GDM1 (cell line): ENCODE measurements at places on chromosomes 3 and 15.

- no peak for DNase-seq
Measured at GRCh38 chr15:53580366-53580765, 179.1 kb downstream of the WDR72 start.

DNA sequence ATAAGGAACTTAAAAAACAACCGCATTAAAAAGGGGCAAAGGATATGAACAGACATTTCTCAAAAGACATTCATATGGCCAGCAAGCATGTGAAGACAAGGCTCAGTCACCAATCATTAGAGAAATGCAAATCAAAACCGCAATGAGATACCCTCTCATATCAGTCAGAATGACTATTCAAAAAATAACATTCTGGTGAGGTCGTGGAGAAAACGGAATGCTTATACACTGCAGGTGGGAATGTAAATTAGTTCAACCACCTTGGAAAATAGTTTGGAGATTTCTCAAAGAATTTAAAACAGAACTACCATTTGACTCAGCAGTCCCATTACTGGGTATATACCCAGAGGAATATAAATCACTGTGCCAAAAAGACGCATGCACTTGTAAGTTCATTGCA is 496.6 kb upstream of the SGO1 start:
- no peak for DNase-seq

DNA sequence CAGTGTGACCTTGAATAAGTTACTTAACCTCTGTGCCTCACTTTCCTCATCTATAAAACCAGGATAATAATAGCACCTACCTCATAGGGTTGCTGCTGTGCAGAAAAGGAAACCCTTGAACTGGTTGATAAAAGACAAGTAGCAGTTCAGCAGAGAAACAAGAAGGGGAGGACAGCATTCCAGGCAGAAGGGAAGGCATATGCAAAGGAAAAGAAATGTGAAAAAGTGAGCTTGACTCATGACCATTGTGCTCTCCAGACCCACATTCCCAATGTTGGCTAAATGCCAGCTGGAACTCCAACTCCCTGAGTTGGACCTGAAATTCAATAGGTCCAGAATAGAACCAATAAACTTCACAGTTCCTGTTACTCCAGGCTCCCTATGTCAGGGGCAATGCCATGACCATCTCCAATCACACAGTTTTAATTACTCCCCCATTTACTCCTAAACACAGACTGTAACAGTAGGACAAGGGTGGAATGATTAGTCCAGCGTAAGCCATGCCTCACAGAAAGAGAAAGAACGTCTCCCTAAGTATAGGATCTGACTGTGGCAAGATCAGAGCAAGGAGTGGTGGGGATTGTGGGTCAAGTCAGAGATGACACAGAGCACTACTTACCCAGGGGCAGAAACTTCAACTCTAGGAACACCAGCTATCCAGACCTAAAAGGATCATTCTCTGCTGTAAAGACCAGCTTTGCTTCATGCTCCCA is 26.9 kb downstream of the PRKAR2A start:
- DNase-seq, result no peak

DNA sequence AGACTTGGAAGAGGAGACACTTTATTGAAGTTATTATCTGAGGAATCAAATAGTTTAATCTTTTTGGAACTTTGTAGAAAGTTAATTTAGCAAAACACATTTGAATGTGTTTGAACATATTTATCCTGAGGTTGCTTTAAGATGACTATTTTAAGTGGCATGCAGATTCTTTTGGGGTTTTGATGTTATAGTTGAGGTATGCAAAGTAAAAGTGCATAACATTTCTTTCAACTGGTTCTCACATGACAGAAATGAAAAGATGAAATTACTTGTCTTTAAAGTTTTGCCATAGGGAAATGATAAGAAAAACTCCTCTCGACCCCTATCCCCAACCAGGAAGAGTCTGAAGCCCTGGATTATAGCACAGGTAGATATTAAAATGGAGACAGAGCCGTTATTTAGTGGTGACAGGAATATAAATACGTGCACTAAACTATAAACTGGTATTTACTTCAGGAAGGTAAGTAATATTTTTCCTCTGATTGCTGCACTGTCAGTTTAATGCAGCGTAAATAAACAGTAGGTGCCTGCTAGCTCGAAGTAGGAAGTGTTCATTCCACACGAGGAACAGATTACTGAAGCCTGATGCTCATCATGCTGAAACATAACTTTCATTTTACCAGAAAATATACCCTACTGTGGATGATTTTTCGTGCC is 15.1 kb upstream of the SATB1 start:
- no peak for DNase-seq

- no peak for DNase-seq
Measured at GRCh38 chr3:16841904-16842271, 42.9 kb upstream of the PLCL2 start.

- DNase-seq, result no peak
Measured at GRCh38 chr15:69150841-69151240, 9.6 kb upstream of the GLCE start.

- no peak for DNase-seq
Measured at GRCh38 chr3:109023656-109024254, 70.1 kb upstream of the GUCA1C start.

DNA sequence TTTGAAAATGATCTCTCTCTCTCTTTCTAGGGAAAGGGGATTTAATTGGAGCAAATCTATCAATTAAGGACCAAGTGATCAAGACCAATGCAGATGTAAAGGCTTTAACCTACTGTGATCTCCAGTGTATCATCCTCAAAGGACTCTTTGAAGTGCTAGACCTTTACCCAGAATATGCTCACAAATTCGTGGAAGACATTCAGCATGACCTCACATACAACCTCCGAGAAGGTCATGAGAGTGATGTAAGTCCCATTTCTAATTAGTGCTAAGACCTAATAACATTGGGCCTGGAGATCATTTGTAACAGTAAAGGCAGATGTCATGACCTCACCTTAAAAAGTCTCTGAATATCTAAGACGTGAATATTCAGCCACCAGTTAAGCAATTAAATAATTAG is 308.4 kb downstream of the KCNH8 start:
- no peak for DNase-seq

DNA sequence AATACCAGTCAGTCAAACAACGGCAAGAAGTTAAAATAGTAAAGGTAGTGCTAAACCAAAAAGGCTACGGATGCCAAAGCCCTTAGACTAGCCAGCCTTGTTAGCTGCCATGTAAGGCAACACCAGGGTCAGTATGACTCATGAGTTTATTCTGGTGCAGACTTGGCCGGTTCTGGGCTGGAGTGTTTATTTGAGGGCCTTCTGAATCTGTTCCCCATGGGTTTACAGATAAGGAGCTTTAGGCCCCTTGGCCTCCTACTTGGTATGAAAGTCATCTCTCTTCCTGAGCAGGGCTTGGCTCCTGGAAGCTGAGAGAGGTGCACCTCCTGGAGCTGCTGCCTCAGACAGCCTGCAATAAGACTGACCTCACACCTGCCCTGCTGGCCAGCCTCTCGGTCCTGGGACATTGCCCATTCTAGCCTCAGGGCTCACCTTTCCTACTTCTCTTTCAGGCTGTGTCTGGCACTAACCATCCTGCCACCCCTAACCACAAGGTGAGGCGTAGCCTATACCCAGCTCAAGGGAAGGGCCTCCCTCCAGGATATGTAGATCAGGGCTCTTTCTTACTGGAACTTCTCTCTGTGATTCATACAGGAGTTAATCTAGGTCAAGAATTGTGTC is 10.4 kb upstream of the RTP1 start:
- no peak for DNase-seq
